ENCODE measurements at places on chromosomes 2 and 18.

DNA sequence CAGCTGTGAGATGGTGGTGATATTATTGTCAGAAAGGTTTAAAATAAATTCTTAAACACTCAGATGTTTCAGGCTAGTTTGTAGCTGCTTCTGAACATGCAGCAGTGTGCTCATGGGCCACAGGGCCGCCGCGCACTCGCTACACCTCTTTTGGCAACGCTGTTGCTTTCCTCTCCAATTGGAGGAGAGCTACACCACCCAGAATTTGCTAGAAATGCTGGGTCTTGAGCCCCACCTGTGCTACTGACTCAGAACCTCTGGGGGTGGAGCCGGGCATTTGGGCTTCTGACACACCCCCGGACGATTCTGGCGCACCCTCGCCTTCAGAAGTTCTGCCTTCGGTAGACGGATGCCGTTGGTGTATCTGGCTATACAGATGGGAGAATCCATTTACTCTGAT is 15.7 kb downstream of the LRRFIP1 start:
- peak; percentile 10 for DNase-seq

GRCh38 chr2:43539436-43539835 is 56.4 kb downstream of the THADA start:
- no peak for DNase-seq

DNA sequence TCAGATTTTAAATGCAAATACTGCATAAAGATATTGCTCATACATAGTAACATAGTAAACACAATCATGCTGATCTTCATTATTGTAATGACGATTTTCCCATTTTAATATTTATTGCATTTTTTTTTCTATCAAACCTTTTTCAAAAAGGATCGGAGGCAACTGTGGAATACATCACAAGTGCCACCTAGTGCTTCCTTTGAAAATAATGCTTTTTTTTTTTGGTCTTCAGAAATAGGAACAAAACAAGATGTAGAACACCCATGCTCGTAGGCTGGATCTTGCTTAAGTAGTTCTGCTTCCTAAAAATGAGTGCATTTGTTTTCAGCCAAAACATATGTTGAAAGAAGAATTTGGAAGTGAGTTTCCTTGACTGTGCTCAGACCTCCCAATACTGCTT is 35.7 kb upstream of the GPR155 start:
- no peak for DNase-seq

DNA sequence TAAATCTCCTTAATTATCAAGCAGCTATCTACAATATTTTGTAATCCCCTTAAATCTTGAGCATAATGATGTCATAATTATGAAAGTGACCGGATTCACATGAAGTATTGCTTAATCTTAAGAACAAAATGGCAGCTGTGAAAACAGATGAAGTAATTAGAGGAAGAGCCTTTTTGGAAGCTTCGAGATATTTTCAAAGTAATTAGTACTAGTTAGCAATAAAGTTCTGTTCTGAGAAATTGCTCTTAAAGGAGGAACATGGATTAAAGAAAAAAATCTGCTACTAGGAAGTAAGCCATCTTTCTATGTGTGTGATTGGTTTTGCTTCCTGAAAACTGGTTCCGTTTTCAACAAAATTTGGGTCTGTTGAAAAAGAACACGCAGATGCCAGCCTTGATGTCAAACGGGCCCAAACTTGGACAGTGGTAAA is 18.3 kb downstream of the CLUL1 start:
- DNase-seq = no peak

- no peak for DNase-seq
Observed at GRCh38 chr2:134232868-134233727, 20.8 kb upstream of the MGAT5 start.

- DNase-seq = no peak
Observed at GRCh38 chr18:55073116-55073515, 113.9 kb upstream of the CCDC68 start.

DNA sequence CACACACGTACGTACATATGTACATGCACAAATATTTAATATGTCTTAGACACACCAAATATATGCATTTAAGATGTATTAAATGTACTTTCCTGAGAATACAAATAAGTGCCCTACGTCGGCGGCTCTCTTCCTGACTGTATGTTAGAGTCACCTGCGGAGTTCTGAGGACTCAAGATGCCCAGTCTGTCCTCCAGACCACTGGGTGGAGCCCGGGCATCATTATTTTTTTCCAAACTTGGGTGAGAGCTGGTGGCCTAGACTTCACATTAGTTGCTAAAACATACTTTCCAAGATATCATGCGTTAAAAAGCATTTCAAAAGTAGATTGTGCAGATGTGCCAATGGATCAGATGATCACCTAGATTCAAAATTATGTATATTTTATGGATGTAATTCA is 2.9 kb downstream of the IL18R1 start:
- no peak for DNase-seq

- no peak for DNase-seq
Observed at GRCh38 chr2:230520875-230521155, 104.8 kb downstream of the SP100 start.

- no peak for DNase-seq
Observed at GRCh38 chr2:43170405-43171105, 55.9 kb downstream of the ZFP36L2 start.

- no peak for DNase-seq
Observed at GRCh38 chr2:239994086-239994485, 31.1 kb downstream of the NDUFA10 start.

DNA sequence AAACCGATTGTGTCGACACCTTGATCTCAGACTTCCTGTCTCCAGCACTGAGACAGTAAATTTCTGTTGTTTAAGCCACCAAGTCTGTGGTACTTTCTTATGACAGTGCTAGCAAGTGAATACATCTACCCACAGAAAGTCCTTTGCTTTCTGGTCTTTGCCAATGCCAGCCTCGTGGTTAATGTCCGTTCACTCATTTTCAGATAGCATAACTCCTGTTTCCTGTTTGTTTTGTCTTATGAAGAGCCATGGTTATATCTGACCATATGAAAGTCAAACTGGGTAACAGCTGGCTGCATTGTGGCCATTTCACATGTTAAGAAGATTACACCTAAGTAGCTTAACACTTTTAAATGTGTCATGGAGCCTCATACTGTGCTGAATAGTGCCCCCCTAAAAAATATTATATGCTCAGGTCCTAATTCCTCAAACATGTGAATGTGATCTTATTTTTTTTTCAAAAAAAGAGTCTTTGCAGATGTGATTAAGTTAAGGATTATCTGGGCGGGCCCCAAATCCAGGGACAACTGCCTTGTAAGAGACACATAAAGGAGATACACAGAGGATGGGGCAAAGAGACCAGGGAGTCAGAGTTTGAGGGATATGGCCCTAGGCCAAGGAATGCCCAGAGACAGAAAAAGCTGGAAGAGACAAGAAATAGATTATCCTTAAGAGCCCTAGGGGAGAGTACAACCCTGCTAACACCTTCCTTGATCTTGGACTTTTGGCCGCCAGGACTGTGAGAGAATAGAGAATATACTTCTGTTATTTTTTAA is 118.0 kb downstream of the KCNE4 start:
- no peak for DNase-seq

DNA sequence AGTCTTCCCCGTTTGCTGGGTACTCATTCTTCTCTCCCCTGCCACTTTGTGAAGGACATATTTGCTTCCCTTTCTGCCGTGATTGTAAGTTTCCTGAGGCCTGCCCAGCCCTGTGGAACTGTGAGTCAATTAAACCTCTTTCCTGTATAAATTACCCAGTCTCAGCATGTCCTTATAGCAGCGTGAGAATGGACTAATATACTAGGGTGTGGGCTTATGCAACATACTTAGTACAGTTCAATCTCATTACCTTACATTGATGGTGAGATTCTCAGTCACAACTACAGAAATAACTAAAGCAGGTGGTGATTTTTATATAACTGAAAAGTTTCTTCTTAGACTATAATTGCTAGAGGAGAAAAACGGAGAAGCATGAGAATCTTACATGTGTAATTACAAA is 237.9 kb upstream of the MMADHC start:
- DNase-seq = no peak

DNA sequence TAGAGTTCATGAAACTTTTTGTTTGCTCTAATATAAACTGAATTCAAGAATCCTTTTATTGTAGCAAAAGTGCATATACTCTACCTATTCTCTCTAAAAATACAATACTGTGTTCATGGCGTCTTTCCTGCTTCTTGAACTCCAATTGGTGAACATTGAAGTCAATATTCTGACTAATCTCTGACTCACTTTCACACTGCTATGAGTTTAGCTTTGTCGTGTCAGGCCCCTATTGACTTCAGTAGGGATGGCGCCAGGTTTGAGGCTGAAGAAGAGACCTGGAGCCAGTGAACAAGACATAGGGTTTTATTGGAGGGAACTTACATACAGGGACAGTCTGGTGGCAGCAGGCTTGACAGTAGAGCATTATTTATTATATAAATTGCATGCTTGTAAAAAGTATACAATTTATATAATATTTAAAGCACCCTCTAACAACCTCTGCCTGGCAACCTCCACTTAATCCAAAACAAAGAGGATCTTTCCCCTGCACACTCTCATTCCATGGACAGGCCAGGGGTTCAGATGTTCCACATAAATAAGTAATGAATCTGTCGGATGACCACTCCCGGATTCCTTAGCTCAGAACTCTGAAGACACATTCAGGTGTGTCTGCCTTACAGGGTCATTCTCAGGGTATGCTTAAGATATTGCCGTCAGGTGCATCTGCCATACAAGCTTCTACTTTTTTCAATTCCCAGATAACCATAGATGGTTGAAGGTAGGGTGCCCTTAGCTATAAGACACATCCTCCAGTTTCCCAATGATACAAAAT is 141.0 kb downstream of the CERS6 start:
- DNase-seq = no peak

DNA sequence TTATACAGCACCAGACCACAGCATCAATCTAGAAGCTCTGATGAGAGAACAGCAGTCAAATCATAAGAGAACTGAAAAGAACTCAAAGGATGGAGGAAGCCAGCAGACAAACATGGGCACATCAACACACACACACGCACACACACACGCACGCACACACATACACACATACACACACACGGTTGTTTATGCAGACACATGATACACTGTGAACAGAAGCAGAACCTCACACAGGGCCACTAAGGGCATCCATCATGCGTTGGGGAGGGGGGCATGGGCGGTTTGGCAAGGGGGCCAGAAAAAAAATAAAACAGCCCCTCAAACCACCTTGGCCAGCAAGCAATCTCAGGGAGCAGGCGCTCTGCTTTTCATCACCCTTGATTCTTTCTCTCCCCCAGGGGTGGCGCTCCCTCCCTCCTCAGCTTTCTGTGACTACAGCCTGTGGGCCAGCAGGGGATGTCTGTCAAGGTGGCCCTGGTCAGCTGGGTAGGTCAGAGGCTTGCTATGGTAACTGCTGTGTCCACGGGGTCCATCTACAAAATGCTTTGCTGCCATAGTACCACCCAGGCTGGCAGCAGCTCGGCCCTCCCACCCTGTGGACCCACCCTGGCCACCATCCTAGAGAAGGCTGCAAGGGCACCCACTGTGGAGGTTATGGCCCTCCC is 318.0 kb downstream of the CELF4 start:
- DNase-seq = no peak

GRCh38 chr2:233817995-233818638 is 36.2 kb downstream of the HJURP start:
- DNase-seq = peak; percentile 11

GRCh38 chr2:111627256-111627655 is 256.7 kb downstream of the ANAPC1 start:
- DNase-seq = no peak

DNA sequence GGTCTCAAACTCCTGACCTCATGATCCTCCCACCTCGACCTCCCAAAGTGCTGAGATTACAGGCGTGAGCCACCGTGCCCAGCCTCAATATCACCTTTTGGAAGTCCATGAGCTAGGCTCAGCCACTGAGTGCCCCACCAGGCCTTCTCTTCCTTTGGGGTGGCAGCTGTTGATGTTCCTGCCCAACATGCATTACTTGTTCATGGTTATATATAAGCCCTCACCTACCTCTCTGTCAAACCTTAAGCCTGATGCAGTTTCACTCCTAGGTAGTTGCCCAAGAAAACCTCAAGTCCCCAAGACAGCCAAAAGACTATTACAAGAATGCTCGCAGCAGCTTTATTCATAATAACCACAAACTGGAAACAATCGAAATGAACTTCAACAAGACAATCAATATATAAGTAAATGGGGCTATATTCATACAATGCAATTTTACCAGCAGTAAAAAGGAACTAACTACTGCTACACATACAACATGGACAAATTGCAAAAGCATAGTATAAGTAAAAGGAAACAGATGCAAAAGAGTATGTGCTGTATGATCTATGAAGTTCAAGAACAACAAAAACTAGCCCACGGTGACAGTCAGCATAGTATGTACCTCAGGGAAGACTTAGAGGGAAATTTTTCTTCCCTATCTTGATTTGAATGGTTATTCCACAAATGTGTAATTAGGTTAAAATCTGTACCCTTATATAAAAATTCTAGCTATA is 59.6 kb upstream of the REL start:
- DNase-seq = no peak

- DNase-seq = no peak
Observed at GRCh38 chr2:144136297-144137010, 383.5 kb downstream of the ZEB2 start.

GRCh38 chr2:213316001-213316735 is 31.9 kb downstream of the SPAG16 start:
- no peak for DNase-seq

DNA sequence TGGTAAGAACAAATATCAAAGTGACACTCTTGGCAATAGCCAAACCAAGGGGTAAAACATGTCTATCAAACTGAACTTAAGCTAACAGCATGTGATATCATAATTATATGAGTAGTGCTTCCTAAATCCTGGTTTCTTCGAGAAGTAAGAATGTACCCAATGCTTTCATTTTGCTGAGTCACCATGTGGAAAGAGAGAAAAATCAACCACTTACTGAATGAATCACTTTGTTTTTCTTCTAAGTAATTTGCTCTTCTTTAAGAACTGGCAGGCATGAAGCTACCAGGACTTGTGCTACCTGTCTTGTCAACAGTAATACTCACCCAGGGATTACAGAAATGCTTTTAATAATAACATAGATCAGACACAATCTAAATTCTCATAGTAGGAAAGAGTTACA is 19.0 kb upstream of the DUSP19 start:
- DNase-seq = no peak

DNA sequence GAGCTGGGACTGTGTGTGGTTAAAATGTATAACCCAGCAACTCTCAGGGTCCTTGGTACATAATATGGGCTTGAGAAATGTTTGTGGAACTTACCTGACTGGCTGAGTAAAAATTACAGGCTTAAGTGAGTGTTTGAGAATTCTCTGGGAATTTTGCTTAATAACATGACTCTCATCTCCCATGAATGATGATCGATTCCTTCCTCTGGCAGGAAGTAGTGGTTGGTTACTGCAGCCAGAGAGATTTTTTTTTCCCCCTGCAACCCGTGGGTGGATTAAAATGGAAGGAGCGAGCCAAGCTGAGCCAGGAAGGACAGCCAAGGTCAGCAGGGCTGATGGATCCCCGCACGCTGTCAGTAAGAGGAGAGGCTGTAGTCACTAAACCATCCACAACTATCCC is 40.6 kb upstream of the RFX8 start:
- no peak for DNase-seq

- DNase-seq = no peak
Observed at GRCh38 chr18:35415511-35416073, 38.5 kb upstream of the ZNF396 start.
